Fibroblast of villous mesenchyme (primary cell): ENCODE measurements at places on chromosomes 3 and 15.
A peak's percentile ranks its signal among the peaks of the same experiment; 100 is the strongest.

DNA sequence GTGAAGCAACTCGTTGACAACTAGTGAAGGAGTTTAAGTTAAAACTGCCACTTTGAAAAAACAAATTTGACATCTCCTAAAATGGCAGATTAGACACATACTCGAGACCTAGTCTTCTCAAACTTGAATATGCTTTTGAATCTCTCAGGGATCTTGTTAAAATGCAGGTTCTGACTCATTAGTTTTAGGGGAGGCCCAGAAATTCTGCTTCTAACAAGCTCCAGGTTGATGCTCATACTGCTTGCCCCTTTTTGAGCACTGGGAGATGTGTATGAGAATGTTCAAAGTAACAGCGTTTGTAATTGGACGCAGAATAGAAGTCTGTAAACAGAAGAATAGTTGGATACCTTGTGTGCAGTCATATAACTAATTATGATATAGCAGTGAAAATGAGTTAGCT is 1.6 kb downstream of the C3orf38 start:
- no peak for DNase-seq

DNA sequence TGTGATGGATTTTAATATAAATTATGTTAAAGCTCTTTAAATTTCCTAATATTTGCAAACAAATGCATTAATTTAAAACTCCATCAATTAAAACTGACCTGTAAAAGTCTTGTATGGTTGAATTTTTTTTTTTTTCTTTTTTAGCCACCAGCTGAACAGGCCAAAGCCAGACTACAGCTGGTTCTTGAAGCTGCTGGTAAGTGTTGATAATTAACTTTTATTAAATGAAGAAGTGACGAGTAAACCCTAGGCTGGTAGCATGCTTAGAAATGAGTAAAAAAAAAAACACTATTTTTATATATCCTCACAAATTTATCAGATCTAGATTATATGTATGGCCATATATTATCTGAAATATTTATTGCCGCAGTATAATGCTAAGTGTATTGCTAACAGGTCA is 216.3 kb upstream of the MLF1 start:
- no peak for DNase-seq

- no peak for DNase-seq
Observed at GRCh38 chr3:23112491-23112890, 90.6 kb upstream of the UBE2E2 start.

DNA sequence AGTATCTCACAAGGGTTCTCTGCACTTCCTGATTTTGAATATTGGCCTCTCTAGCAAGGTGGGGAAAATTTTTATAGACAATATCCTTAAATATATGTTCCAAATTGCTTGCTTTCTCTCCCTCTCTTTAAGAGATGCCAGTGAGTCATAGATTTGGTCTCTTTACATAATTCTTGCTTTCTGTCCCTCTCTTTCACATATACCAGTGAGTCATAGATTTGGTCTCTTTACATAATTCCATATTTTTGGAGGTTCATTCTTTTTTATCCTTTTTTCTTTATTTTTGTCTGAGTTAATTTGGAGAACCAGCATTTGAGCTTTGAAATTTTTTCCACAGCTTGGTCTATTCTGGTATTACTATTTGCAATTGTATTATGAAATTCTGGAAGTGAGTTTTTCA is 77.7 kb upstream of the NUDT16 start:
- no peak for DNase-seq

GRCh38 chr3:135897715-135898114 is 67.8 kb upstream of the PPP2R3A start:
- no peak for DNase-seq

GRCh38 chr15:62920682-62921502 is 121.7 kb upstream of the TPM1 start:
- peak; percentile 94 for DNase-seq
